Stomach (tissue), 19 donors: ENCODE measurements at places on chromosomes 2 and 18. TPM values are rescaled to one million over a fixed set of nuclear protein-coding genes. Genes with fewer than 3 reads are reported as not detected.

The AKAIN1 gene
- not detected for total RNA-seq

The GALNT13 gene
- total RNA-seq = 0.72 TPM

The FAM110C gene
- 16.8 TPM for total RNA-seq

The PCARE gene
- not detected for total RNA-seq

The SP5 gene
- total RNA-seq = not detected

The TUBA4B gene
- total RNA-seq = not detected
